Activated CD4-positive, alpha-beta T cell treated with anti-CD3 and anti-CD28 coated beads for 24 hours (primary cell): ENCODE measurements at places on chromosomes 4 and X.

- DNase-seq = no peak
These were observed 189.6 kb upstream of the POF1B start for GRCh38 chrX:85569096-85569495.

DNA sequence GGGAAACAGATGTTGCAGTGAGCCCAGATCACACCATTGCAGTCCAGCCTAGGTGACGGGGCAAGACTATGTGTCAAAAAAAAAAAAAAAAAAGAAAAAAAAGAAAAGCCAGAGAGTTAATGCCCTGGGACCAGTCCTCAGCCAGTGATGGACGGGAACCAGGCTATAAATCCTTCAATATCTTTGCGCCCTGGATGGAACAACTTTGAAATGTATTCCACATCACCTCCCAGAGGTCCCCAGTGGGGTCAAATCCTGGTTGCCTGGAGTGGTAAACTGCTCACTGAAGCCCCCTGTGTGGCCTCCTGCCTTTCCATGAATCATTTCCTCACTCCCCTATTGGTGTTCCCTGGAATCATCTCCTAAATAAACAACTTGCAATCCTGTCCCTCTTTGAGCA is 166.9 kb downstream of the DEFB131A start:
- no peak for DNase-seq

GRCh38 chr4:135122457-135122856 is 920.9 kb upstream of the PABPC4L start:
- DNase-seq = no peak

- no peak for DNase-seq
These were observed 79.3 kb downstream of the FRAS1 start for GRCh38 chr4:78136109-78137081.

- DNase-seq = no peak
These were observed 59.1 kb upstream of the GRPEL1 start for GRCh38 chr4:7126981-7127380.

DNA sequence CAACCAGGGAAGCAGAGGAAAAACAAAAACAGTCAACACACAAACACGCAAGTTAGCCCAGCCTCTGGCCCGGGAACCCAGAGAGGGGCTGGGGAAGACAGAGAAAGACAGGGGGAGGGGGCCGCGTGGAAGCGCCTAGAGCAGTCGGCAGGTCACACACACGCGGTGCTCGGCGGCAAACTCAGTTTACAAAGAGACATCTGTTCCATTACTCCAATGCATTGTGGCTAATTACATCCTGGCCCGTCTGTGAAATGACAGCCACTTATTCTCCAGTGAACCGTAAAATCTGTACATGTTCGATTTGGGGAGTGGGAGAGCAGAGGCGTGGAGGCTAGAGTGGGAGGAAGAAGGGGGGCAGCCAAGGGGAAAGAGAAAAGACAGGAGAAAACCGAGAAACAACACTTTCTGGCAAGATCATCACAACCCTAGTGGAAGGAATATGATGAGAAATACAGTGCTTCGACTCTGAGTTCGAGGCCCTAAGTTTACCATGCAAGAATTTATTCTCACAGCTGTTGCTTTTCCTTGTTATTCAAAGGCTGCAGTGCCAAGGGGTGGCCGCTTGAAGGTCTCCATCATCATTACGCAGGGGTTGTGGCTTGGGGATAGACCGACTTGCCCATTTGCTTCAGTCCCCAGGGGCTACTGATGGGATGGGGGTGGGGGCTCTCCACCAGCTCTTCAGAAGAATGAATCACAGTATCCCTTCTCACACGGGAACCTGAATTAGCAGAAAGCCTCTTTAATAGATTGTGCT is 167.7 kb downstream of the MGST2 start:
- no peak for DNase-seq

DNA sequence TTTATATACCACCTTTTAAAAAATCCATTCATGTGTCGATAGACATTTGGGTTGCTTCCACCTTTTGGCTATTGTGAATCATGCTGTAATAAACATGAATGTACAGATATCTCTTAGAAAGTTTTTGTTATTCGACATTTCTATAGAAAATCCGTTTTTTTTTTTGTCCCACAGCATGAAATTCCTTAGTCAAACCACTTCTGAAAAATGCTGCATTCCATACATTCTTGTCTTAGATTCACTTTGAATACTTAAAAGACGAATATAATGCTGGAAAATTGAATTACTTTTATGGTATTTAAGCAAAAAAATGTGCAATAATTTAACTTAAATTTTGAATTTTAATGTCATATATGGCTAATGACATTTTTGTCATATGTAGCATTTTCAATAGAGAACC is 1345.5 kb downstream of the TECRL start:
- no peak for DNase-seq

- no peak for DNase-seq
These were observed 112.4 kb upstream of the LSM6 start for GRCh38 chr4:146063143-146063542.

- no peak for DNase-seq
These were observed 81.2 kb downstream of the CXXC4 start for GRCh38 chr4:104413487-104413886.

GRCh38 chrX:40095583-40096394 is 2.0 kb downstream of the BCOR start:
- DNase-seq = no peak

GRCh38 chrX:135520022-135520552 is 373 bp upstream of the INTS6L start:
- DNase-seq = no peak

GRCh38 chr4:12884846-12885796 is 599.0 kb downstream of the RAB28 start:
- no peak for DNase-seq

- DNase-seq = no peak
These were observed 132.1 kb upstream of the CXCL13 start for GRCh38 chr4:77473509-77473908.

DNA sequence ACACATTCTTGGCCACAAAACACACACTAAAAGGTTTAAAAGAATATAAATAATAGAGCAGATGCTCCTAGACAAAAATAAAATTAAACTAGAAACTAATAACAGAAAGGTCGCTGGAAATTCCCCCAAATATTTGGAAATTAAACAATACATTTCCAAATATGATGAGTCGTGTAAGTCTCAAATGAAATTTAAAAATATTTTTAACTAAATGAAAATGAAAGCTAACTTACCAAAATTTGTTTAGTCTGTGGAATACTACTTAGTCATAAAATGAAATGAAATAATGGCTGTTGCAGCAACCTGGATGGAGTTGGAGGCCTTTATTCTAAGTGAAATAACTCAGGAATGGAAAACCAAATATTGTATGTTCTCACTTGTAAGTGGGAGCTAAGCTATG is 20.6 kb upstream of the GUCY1A1 start:
- DNase-seq = no peak

- DNase-seq = no peak
These were observed 296.4 kb upstream of the STS start for GRCh38 chrX:6851140-6851539.

GRCh38 chr4:76571274-76571673 is 136.2 kb downstream of the SHROOM3 start:
- DNase-seq = no peak

DNA sequence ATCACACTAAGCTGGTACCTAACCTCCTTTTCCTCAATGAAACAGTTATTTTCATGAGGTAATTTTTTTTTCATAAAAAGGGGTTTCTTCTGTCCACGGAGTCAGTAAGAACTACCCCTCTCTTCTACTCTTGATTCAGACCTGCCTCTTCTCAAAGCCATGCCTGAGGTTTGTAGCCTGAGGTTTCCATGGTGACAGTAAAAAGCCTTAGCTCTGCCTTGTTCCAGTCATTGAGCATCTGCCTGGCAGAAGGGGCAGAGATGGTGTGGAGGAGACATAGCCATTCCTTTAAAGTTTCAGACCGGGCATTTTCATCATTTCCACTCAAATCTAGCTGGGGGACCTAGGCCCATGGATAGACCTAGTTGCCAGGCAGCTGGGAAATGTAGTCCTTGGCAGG is 135.5 kb downstream of the REPS2 start:
- DNase-seq = no peak

DNA sequence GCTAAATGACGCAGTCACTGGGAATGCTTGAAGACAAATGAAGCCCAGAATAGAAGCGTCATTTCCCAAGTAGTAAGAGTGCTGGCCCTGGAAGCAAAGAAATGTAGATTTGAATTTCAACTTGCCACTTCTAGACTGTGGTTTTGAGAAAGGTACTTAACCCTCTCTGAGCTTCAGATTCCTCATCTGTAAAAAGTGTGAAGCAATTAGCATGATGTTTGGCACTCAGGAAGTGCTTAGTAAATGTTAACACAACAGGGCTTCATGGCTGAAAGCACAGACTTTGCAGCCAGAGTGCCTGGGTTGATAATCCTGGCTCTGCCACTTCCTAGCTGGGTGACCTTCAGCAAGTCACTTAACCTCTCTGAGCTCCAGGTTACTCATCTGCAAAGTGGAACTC is 147.4 kb upstream of the RPS6KA3 start:
- no peak for DNase-seq

- no peak for DNase-seq
These were observed 122.3 kb upstream of the TBL1X start for GRCh38 chrX:9342561-9343051.

DNA sequence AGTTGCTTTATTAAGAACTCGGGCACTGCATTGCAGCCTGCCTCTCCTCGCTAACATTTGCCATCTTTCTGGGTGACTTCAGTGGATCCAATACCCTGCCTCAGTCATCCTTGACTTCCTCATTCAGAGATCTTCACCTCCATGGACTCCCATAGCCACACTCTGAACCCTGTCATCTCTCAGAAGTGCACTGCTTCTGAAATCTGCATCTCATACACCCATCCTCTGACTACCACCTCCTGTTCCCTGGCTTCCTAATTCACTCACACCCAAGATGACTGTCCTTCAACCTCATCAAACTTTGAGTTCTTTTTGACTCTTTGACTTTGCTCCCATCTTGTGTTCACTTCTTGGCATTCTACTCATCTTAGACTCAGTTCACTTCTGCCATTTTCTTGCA is 25.3 kb upstream of the CYBB start:
- no peak for DNase-seq

GRCh38 chr4:675036-675882 is 917 bp downstream of the MYL5 start:
- no peak for DNase-seq

DNA sequence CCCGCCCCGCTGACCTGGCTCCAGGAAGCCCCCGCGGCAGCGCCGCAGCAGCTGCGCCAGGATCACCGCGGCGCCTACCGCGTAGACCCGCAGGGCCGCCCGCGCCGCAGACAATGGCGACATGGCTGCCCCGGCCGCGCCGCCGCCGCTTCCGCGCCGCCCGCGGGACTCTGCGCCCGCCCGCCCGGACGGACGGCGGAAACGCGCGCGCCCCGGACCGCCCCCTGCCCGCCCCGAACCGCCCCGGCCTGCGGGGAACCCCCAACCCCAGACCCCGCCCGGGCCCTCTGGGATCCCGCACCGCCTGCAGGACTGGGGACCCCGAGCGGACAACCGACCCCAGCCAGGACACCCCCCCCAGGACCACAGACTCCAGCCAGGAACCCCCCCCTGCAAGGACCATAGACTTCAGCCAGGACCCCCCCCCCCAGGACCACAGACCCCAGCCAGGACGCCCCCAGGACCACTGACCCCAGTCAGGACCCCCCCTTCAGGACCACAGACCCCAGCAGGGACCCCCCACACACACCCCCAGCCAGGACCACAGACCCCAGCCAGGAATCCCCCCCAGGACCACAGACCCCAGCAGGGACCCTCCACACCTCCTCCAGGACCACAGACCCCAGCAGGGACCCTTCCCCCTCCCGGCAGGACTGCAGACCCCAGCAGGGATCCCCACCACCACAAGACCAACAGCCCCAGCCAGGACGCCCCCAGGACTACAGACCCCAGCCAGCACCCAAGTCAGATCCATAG is at the start of the genes DHRSX and ZBED1:
Gene DHRSX (minus strand): TSS at position 174 of the 756 bp plus-strand sequence. CDS start 51 bp downstream, at position 123.
Gene ZBED1 (minus strand): TSS at position 174 of the 756 bp plus-strand sequence. CDS start 10,257 bp downstream, outside the sequence.
- peak; percentile 47 for DNase-seq

DNA sequence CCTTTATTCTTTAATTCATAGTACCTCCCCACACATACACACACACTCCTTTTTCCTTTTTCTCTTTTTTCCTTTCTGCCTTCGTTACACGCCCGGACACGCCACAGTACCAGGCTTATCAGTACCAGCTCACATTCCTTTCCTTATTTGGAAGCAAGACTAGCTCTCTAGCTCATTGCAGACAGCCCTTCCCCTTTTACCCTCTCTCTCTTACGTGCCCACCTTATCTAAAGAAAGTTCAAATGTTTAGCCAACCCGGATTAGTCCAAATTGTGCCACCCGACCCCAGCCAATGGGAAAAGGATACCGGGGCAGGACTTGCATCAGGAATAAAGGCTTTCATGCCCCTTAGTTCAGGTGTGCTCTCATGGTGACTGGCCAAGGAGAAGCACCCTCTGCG is 194.7 kb upstream of the VCX3A start:
- DNase-seq = no peak

- no peak for DNase-seq
These were observed 527.7 kb upstream of the CXorf51A start for GRCh38 chrX:147342197-147342596.

- DNase-seq = no peak
These were observed 109.6 kb upstream of the STIM2 start for GRCh38 chr4:26751004-26751403.

DNA sequence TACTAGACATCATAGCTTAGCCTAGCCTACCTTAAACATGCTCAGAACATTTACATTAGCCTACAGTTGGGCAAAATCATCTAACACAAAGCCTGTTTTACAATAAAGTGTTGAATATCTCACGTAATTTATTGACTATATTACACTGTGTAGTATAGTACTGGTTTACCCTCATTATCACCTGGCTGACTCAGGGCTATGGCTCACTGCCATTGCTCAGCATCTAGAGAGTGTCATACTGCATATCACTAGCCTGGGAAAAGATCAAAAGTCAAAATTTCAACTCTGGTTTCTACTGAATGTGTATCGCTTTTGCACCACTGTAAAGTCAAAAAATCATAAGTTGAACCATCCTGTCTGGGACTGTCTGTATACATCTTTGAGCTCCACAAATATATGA is 78.6 kb downstream of the CEP44 start:
- no peak for DNase-seq

GRCh38 chrX:10574663-10575062 is 45.7 kb downstream of the MID1 start:
- no peak for DNase-seq

DNA sequence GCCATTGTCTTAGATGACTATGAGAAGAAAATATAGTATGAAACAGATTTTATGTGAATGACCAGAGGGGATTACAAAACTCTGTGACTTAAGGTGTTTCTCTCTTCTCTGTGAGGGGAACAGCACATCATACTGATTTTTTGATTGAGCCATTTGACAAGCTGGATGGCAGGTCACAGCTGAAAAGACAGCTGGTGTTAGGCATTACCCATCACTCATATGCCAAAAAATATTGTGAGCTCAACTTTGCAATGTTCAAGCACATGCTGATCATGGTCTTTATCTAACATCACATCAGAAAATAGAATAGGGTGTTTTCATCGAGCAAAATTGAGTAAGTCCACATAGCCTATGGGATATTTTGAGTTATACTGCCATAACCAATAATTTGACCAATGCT is 86.7 kb upstream of the TECRL start:
- no peak for DNase-seq
